NCI-H187 (cell line): ENCODE measurements at places on chromosomes 7 and 10.

- DNase-seq: no peak
These were observed 74.3 kb upstream of the TOMM7 start for GRCh38 chr7:22896917-22897316.

DNA sequence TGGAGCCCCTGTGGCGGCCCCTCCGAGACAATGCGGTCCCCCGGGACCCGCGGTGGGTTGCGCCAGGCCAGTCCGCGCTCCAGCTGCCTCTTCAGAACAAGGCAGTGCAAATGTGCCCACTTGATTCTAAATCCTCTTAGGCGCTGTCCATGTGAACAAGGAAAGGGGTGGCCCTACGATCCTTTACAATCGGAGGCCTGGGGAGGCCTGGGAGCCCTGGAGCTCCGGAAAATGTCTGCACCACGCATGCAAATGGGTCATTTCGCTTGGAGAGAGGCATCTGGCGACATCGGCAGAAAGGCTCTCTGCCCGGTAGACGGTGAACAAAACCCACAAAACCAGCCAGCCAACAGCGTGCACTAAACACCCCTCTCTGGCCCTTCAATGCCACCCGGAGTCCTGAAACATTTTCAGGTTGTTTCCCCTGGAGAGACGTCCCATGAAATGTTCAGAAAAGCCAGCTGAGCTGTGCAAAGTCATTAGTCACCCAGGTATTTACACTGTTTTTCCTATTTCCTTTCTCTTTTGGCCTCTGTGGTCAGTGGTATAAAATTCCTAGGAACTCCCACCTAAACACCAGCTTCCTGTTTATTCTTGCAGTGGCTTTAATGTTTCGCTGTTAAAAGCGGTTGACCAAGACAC lies 102.8 kb upstream of the ZNF438 start:
- peak; percentile 33 for DNase-seq

GRCh38 chr7:14000247-14000646 lies 10.8 kb upstream of the ETV1 start:
- DNase-seq: no peak

- no peak for DNase-seq
These were observed 18.1 kb downstream of the HACD1 start for GRCh38 chr10:17599089-17599488.

DNA sequence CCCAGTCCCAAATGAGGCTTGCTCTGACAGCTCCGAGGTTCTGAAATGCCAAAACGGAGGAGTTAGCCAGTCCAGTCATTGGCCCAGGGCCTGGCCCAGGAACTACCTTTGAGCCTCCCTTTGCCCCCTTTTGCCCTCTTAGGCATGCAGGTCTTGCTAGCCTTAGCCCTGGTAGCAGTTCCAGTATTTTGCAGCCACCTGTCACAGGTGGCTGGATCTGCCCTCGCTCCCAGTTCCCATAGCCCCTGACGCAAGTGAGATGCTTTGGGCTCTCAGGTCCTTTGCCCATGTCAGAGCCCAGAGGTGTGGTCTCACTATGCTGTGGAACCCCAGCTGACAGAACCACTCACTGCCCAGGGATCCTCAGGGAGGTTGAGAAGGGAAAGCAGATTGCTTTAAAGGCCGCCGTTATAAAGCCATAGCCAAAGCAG lies 42.0 kb downstream of the GPRIN2 start:
- no peak for DNase-seq

DNA sequence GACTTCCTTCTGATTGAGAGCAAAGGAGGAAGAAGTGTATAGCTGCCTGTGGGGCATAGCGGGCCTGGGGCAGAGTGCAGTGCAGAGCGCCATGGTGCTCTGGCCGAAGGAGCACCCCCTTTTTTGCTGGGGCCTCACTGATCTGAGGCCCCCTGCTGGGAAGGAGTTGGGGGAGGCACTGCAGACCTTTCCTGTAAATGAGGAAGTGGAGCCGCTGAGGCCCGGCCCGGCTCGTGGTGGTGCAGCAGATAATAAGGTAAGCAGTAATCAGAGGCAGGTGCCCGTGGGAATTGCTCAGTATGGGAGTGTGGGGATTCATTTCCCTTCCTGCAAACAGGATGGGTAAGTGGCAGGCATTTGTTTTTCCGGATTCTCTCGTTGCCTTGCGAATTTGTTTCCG lies 373.7 kb upstream of the MKI67 start:
- DNase-seq: no peak

DNA sequence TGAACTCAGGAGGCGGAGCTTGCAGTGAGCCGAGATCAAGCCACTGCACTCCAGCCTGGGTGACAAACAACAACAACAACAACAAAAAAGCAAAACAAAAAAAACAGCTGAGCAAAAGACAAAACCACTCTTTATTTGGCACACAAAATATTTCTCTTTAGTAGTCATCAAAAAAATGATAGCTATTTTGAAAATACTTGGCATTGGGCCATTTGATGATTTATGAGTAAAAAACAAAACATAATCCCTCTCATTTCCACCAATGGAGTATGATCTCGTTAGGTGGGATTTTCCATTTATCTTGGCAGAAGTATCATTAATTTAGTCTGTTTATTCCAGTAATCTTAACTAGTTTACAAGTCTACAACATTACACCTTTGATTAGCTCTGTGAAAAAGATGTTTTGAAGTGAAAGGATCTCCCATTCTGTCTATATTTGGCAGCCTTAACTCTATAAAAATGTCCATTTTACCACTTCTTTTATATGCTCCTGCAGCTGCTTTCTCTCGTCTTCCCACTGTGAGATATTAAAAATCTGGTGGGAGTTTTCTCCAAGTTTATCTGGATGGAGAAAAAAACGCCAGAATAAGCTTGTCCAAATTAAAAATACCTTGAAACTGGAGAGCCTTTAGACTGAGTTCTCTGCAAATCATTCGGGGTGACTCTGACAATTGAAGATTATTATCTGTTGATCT lies 58.8 kb upstream of the AGMO start:
- no peak for DNase-seq

DNA sequence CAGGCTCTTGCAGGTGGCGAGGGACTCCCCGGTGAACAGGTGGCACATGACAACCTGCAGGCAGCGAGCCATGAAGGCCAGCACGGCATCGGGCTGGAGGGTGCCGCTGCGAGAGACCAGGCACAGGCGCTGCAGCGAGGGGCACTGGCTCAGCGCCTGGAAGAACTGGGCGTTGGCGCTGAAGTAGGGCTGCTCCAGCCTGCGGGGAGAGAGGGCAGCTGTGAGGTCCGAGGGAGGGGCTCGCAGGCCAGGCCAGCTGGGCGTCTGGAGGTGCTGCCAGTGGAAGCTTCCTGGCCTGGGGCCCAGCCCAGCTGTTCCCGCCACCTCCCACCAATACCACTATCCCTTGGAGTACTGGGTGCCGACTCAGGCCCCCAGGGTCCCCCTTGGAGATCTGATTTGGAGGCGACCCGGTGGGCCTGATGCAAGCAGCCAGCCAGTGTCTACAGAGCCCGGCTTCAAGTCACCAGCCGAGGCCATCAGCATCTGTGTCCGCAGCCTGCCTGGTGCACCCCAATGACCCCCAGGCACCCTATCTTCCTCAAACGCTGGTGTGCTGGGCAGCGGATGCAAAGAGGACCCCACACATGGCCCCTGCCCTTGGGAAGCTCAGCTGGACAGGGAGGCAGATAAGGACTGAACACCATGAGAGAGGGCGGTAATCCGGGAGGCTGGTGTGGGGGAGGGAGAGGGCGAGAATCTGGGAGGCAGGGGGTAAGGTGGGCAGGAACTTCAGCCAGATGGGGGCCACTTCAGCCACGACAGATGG lies 67.8 kb upstream of the TNRC18 start:
- DNase-seq: peak; percentile 78

- no peak for DNase-seq
These were observed 101.0 kb upstream of the AGR3 start for GRCh38 chr7:16982640-16983350.

- DNase-seq: no peak
These were observed 103.5 kb upstream of the FAM20C start for GRCh38 chr7:88927-89231.

- DNase-seq: no peak
These were observed 22.4 kb upstream of the FRAT2 start for GRCh38 chr10:97356918-97357317.

DNA sequence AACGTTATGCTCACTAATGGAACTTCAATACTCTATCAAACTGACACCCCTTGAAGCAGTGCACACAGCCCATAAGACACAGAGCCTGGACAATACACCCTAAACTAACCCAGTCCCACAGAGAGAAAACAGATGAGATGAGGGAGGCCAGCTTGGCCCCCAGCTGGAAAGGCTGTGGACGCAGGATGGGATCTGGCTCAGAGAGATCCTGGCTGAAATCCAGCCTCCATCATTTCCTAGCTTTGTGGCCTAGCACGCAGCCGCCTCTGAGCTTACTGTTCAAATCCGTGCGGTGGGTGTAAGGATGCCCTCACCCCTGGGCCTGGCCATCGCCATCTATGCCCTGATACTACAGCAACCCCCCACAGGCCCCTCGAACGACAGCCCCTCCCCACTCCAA lies 32.7 kb downstream of the SNX8 start:
- no peak for DNase-seq

DNA sequence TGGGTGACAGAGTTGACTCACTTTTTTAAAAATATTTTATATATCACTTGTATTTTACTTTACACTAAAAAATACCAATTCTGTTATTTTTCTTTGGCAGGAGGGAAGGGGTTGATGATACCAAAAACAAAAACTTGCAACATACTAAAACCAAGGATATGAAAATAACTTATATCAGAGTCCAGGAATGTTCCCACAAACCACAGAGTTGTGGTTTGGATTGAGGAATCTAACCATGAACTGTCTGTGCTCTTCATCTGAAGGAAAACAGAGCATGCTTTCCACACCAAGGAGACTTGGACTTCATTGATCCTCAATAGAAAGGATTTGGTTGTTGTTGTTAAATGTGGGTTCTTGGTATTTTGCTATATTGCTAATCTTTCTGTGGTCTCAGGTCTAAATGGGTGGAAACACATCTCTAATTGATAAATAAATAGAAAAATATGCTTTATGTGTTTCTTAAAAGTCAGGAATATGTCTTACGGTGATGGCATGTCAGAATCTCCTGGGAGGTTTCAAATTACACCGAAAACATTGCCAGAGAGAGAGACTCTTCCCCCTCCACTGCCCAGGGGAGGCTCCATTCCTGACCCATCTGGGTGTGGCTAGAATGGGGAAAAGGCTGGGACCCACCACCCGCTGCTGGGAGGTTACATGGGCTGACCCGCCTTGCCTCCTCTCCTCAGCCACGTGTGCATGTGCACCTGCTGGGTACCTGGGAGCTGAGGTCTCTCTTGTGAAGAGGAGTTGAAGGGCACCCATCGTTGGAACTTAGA lies 46.9 kb upstream of the STK17A start:
- DNase-seq: no peak

- no peak for DNase-seq
These were observed 182.0 kb downstream of the SEMA3E start for GRCh38 chr7:83466956-83467355.

DNA sequence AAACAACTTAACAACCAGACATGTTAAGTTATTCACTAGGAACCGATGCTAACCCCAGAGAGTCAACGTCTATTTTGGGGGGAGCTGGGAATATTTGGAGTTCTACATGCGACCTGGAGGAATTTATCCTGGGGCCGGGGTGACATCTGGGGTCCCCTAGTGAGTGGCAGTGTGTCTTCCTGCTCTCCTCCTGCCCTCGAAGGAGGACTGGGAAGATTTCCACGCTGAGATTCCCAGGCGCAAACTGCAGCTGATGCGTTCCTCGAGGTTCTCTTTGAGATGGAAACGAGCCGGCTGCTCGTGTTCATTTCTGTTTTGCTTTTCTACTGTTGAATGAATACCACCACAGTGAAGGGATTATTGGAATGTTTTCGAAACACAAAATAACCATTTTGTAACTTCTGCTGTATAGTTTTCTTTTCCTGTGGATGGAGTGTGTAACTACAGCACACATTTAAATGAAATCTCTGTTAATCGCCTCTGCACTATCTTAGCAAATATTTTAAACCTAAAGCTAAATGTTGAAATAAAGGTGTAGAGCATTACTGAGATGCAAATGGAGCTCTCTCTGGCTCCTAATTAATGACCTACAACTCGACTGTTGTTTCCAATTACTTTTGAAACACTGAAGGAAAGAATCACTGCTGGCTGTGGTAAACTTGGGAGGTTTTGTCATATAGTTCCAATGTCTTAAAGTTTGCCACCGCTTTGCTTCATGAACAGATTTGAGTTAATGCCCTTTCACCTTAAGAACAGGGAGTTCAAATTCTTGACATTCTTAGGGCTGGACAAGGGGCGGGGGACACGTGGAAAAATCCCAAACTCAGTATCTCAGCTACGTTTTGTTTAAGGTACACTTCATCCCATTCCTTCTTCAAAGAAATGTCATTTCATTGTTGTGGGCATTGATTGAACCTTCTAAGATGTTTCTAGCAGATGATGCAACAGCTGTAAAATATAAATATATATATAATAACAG lies 21.1 kb downstream of the GATA3 start:
- DNase-seq: no peak

- no peak for DNase-seq
These were observed 5.9 kb downstream of the KCP start for GRCh38 chr7:128904381-128905197.

- no peak for DNase-seq
These were observed 28.3 kb downstream of the OGDHL start for GRCh38 chr10:49733866-49734265.

DNA sequence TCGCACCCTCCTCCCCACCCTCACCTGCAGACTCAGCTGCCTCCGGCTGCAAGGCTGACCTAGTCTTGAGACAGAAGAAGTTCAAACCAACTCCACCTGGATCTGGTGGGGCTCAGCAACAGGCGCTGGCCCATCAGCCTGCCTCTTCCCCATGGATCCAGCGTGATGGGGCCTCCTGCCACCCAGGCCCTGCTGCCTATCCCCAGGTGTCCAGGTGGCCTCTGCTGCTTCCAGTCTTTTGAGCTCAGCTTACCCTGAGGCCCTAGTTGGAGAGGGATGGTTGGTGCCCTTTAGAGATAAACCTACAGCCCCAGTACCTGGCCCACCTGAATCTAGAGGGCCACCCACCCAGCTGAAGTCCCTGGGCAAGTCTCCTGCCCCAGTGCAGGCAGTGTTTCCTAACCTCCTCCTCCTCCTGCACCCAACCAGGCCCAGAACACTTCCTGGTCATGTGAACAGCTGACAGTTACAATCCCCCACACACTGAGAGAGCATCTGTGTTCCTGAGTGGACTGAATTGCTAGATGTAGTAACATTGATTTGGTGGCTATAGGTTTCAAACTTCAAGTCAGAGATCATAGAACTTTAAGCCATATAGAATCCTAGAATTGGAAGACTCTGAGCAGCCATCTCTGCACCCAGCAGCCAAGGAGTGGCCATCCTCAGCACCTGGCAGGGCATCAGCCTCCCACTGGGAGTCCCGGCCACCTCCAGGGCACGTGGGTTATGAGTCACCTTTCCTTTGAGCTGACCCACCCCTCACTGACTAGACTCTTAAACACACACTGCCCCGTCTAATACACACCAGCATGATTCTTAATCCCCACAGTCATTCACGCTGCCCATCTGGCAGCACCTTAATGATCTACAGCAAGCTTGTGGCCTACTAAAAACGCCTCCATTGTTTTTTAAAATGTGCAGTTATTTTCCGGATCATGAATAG lies 51.9 kb downstream of the ALOX5 start:
- no peak for DNase-seq
